Upper lobe of left lung (tissue), 6 donors: ENCODE measurements at places on chromosomes 2 and 18. TPM values are rescaled to one million over a fixed set of nuclear protein-coding genes. Genes with fewer than 3 reads are reported as not detected.

- no peak overlapping the region for H3K4me3 ChIP-seq
- H3K36me3 ChIP-seq: peaks cover 76% of the 10 kb centered on the region
- H3K27ac ChIP-seq: no peak overlapping the region
Observed at GRCh38 chr2:27640722-27641245, 11.9 kb downstream of the GPN1 start.

Gene PHOSPHO2
- total RNA-seq: 3.7 TPM

DNA sequence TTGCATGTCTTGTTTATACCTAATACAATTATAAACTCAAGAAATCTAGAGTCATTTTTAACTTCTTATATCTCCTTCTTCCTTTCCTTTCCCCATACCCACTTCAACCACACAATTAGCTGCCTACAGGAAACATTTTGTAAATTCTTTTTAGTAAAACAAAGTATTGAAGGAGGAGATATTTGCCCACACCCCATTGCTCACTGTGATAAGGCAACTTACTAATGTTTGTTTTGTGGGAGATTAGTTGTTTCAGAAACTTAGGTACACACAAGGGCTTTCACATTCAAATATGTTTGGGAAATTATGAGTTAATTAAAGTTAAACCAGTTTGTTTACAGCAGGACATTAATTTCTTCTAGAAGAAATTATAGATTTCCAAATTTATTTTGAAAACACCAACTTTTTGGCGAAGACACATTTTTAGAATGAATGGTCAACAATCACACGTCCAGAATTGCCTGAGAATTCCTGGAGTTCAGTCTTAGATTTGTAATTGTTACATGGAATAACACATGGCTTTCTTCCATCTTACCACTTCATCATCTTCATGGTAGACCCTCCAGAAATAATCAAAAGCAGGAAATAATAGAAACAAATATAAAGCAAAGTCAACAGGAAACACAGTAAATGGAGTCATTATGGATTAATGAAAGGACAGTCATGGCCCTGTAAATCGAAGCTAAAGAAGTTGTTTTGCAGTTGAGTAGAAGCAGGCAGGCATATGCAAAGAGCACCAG is 62.5 kb upstream of the RAB27B start:
- H3K27me3 ChIP-seq: no peaks in the 10 kb centered on the region
- peak overlapping the region; percentile 71 for H3K27ac ChIP-seq
- H3K4me1 ChIP-seq: no peaks in the 10 kb centered on the region
- H3K36me3 ChIP-seq: no peaks in the 10 kb centered on the region
- no peak overlapping the region for H3K4me3 ChIP-seq
- DNase-seq: no peak

Gene CHRNG
- not detected for total RNA-seq

Gene CRIM1
- 105 TPM for total RNA-seq

DNA sequence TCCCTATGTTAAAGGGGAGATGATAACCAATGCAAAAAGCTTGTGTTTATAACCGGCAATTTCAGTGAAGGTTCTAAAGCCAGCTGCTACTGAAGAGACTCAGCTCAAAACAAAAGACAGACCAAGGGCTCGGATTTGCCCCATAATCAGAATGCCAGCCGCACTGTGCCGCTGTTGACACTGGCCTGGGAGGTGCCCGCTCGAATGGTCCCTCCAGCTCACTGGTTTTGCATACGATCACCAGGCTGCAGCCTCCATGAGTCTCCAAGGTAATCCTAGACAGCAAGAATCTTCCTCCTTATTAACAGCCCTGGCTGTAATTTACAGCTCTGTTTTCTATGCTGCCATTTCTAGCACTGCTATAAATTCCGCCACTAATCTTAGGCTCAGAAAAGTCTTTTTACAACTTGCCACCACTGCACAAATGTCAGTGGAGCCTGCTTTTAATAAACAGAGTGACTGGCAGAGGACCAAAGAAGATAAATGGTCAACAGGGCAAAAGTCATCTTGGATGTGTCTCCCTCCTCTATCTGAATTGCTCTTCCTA is 155.7 kb upstream of the SH3BP4 start:
- no peak for DNase-seq
- H3K4me3 ChIP-seq: no peak overlapping the region
- H3K36me3 ChIP-seq: no peaks in the 10 kb centered on the region
- no peaks in the 10 kb centered on the region for H3K27me3 ChIP-seq
- H3K4me1 ChIP-seq: no peaks in the 10 kb centered on the region
